ENCODE measurements at places on chromosomes 7 and 10.

- DNase-seq = no peak
Measured at GRCh38 chr10:70144372-70145110, 2.0 kb downstream of the TYSND1 start.

- DNase-seq = no peak
Measured at GRCh38 chr10:95208702-95209391, 14.8 kb downstream of the ACSM6 start.

GRCh38 chr7:155402941-155403340, 55.0 kb upstream of the EN2 start:
- no peak for DNase-seq

DNA sequence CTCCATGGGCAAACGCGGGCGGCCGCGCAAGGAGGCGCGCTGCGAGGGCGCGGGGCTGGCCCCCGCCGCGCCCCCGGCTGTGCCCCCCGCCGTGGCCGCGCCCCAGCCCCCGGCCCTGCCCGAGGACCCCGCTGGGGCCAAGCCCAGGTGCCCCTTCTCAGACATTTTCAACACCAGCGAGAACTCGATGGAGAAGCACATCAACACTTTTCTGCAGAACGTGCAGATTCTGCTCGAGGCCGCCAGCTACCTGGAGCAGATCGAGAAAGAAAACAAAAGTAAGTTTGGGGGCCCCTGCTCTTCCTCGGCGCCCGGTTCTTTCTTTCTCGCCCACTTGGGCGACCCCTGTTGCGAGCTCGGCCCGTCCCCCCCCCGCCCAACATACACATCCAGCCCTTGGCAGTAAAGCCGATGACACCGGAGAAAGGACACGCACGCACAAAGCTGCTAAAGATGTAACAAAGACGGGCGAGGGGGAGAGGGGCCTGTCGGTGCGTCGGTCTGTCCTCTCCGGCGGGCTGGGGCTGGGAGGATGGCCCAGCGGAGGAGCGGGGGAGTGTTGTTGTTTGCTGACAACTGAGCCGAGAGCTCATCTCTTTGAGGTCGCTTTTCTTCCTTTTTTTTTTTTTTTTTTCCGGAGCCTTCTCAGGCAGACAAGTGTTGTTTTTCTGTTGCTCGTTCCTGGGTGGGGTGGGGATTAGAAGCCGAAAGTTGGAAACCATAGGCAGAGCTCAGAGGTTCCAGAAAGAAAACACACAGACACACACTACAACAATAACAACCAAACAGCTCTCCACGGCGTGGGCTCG, 604 bp downstream of the MXI1 start:
- no peak for DNase-seq

- no peak for DNase-seq
Measured at GRCh38 chr7:36906448-36906847, 182.2 kb upstream of the AOAH start.

GRCh38 chr10:7444551-7445121, 33.8 kb upstream of the SFMBT2 start:
- peak; percentile 1 for DNase-seq

GRCh38 chr10:129471447-129472175, 4.6 kb downstream of the MGMT start:
- DNase-seq = no peak

GRCh38 chr7:29030781-29031275, 72.7 kb upstream of the TRIL start:
- no peak for DNase-seq

DNA sequence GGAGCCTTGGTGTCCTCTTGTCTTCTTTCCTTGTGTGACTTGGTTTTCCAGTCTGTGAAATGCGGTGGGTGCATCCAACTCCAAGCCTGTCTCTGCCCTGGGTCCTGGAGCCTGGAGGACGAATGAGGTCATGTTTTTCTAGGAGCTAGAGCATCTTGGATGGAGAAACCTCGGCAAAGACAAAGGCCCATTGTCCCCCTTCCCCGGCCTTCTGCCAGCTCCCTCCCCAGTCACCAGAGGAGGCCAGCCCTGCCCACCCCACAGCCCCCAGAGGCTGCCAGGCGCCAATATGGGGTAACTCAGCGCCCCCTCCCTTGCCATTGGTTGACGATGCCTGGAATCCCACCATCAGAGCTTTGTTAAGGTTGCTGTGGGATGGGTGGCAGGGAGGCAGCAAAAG, 40.4 kb downstream of the KCTD7 start:
- DNase-seq = no peak

DNA sequence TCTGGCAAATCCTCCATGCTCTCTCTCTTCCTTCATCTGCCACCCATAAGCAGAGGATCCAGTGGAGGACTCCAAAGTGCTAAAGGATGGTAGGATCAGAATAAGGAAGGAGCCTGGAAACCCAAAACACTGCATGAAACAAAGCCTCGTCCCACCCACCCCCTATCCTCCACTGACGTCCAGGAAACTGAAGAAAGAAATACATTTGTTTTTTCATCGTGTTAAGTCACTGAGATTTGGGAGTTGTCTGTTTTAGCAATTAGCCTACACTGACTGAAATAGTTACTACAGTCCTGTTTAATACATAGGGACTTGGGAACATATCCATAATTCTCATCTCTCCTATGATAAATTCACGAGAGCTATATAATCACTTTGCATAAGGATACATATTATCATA, 14.8 kb downstream of the ANXA7 start:
- DNase-seq = no peak

DNA sequence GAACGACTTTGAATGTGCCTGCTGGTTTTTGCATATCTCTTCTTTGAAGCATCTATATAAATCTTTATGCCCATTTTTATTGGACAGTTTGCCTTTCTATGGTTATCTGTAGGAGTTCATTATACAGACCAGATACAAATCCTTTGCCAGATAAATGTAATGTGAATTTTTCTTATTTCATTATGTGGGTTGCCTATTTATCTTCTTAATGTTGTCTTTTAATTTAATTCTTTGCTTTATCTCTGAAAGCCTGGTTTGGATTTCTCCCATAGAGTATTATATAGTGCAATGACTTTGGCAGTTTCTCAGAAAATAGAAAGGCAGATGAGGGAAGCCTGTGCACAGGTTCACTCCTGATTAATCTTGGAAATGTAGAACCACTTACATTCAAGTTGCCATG, 1025.1 kb downstream of the GRM8 start:
- DNase-seq = no peak

GRCh38 chr10:79387974-79388850, 40.9 kb downstream of the PPIF start:
- DNase-seq = no peak

DNA sequence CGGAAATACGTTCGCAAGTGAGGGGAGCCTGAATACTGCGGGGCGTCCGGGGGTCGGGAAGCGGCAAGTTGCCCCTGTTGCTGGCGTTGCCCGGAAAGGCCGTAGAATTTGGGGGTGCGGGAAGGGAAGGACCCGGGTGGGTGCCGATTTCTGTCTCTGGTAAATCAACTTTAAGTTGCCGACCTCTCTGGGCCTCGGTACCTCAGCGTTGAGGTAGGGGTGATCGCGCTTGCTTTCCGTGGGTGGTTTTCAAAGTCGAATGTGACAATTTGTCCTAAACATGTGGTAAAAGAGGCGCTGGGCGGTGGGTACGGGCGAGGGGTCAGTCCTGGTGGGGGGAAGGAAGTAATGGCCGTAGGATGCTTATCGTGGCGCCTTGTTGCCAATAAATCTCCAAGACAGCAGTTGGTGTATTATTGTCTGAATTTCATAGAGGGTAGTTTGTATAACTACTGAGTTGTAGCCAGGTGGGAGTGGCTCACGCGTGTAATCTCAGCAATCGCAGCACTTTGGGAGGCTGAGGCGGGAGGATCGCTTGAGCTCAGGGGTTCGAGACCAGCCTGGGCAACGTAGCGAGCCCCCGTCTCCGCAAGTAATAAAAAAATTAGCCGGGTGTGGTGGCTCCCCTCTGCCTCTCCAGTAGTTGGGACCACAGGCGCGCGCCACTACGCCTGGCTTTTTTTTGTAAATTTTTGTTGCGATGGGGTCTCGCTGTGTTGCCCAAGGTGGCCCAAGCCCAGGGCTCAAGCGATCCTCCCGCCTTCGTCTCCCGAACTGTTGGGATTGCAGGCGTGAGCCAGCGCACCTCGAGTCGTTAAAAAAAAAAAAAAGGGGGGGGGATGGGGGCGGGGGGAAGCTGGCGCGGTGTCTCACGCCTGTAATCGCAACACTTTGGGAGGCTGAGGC, 644 bp downstream of the BUD23 start:
- DNase-seq = no peak

DNA sequence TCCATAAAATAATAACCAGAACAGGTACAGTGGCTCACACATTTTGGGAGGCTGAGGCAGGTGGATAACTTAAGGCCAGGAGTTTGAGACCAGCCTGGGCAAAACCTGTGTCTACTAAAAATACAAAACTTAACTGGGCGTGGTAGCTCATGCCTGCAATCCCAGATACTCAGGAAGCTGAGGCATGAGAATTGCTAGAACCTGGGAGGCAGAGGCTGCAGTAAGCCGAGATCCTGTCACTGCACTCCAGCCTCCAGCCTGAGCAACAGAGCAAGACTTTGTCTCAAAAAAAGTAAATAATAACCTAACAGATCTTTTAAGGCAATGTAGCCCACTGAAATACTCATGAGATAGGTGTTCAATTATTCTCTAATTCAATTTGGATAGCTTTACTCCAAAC, 107.1 kb upstream of the ASAH2 start:
- no peak for DNase-seq

- DNase-seq = no peak
Measured at GRCh38 chr7:2217716-2218443, 14.9 kb downstream of the MAD1L1 start.

DNA sequence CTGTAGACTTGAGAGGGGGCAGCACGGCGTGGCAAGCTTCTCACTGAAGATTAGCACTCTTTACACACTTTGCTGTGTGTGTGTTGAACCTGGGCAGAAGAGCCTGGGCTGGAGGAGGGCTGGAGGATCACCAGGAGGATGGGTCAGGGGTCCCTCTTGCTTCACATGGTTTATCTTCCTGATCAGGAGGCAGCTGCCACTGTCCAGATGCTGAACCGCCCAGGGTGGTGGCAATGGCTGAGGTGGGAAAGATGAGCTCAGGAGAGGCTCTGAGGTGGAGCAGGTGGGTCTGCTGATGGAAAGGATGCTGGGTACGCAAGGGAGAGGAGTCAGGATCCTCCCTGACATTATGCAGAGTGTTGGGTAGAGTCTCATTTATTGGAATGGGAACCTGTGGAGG, 191.5 kb downstream of the RAMP3 start:
- DNase-seq = no peak

GRCh38 chr7:121515630-121516401, 119.7 kb upstream of the FAM3C start:
- DNase-seq = no peak

- DNase-seq = no peak
Measured at GRCh38 chr7:146129296-146129695, 12.7 kb downstream of the CNTNAP2 start.

DNA sequence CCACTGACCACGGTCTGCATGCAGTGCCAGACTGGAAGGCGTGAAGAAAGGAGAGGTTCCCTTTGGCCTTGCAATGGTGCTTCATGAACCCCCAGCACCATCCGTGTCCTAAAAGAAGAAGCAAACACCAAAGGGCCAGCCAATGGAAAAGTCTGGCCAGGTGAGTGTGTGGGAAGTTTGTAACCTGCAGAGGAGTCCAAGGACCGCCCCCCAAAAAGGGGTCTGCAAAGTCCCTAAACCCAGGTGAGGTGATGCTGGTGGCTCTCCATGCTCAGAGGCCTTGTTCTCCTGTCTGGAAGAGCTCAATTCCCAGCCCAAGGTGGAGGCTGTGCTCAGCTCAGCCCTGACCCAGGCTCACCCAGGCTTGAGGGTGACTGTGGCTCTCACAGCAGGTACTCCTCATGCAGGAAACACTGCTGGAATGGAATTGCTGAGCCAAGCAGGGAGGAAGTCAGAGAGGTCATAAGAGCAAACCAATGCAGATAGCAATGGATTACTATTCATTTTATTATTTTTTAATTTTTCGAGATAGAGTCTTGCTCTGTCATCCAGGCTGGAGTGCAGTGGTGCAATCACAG, 52.4 kb upstream of the NANOS1 start:
- no peak for DNase-seq

- DNase-seq = no peak
Measured at GRCh38 chr7:24472093-24472492, 101.2 kb upstream of the PALS2 start.

- DNase-seq = no peak
Measured at GRCh38 chr7:135684699-135685098, 22.4 kb downstream of the STMP1 start.

GRCh38 chr7:93957767-93958166, 36.2 kb downstream of the GNG11 start:
- DNase-seq = no peak

GRCh38 chr7:105199386-105199785, 185.4 kb downstream of the KMT2E start:
- no peak for DNase-seq

GRCh38 chr7:103857435-103857834, 132.0 kb downstream of the RELN start:
- DNase-seq = no peak

GRCh38 chr10:100717166-100717565, 28.2 kb upstream of the PAX2 start:
- DNase-seq = no peak

GRCh38 chr7:7385421-7385820, 150.3 kb downstream of the COL28A1 start:
- DNase-seq = no peak

GRCh38 chr10:89466599-89467035, 52.2 kb downstream of the IFIT5 start:
- DNase-seq = no peak

DNA sequence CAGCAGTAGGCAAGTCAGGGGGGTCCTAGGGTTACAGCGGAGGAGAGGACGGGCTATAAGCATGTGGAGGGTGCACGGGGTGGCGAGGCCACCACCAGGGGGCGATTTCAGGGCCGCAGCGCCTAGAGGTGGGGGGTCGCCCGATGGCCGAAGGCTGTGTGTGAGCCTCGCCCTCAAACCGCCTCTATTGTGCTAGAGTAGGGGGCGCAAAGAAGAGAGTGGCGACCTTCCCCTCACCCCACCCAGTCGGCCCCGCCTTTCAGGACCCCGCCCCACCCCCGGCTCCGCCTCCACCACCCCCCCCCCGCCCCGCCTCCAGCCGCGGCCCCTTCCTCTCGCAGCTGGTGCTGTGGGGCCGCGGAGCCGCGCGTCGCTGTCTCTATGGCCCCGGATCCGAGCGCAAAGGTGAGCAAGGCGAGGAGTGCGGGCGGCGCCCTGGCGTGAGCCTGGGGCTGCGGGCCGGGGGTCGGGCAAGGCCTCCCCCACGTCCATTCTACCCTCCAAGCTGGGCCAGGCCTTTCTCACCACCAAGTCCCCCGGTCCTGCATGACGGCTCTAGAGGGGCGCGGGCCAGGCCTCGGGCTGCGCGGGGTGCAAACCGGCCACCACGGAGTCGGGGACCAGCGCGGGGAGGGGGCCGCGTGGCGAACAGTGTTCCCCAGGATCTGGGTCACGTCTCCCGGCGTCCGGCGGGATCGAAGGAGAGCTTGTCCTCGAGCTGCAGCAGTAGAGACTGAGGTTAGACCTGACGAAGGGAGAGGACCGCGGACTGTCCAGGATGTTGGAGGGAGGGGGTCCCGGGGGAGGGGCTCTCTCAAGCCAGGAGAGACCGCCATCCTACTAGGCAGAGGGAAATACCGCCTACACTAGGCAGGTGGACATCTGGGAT, at the start of gene SEMA4G:
Gene SEMA4G (plus strand): TSS at position 318 of the 889 bp plus-strand sequence. CDS start 3,409 bp downstream, outside the sequence.
- DNase-seq = no peak

GRCh38 chr7:29879609-29880008, 73.3 kb downstream of the WIPF3 start:
- no peak for DNase-seq

GRCh38 chr10:88411772-88412349, 171.3 kb downstream of the RNLS start:
- no peak for DNase-seq

All from DMS79 treated with DMSO at 0.1 percent for 48 hours (cell line).